ENCODE measurements at places on chromosomes 5 and 9.

- DNase-seq: no peak
Measured at GRCh38 chr5:68192679-68193060, 22.9 kb upstream of the PIK3R1 start.

DNA sequence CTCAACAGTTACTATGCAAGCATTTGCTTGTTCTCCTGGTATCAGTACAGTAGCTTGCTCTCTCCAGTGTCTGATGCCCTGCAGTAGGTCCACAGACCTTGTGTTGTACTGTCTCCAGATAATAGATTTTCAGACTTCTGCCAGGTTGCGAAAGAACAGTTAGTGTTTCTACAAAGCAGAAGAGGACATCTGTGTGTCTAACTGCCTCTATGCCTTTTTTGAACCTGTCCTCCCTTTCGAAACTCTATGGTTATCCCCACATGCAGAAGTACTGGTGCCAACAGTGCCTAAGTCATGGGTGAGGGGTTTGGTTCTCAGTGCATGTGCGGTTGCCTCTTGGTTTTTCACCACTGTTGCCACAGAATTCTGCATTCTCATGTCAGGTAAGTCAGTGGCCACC is 45.9 kb downstream of the KCNN2 start:
- DNase-seq: no peak

DNA sequence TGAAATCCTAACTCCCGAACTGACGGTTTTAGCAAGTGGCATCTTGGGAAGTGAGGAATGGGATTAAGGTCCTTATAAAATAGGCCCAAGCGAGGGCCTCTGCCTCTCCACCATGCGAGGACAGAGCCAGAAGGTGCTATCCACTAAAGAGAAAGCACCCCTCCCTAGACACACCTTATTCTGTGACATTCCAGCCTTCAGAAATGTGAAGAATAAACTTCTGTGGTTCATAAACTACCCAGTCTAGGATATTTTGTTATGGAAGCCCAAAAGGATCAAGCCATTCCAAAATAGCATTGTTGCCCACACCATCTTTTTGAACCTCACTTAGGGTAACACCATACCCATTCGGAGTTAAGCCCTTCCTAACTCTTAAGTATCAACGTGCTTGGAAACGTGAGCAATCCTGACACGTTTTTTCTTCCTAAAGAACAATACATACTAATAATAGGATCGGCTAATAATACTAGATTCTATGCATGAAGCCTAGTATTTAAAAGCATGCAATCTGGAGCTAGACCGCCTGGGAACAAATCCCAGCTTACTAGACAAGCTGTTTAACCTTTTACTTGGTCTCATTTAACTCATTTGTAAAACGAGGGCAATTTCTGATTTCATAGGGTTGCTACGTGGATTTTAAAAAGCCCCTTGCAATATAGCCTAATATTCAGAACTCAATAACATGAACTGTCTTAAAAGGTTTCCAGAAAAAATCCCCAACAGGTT is 1.1 kb upstream of the SMC2 start:
- DNase-seq: no peak

GRCh38 chr5:86880785-86881492 is 263.2 kb downstream of the COX7C start:
- DNase-seq: no peak

DNA sequence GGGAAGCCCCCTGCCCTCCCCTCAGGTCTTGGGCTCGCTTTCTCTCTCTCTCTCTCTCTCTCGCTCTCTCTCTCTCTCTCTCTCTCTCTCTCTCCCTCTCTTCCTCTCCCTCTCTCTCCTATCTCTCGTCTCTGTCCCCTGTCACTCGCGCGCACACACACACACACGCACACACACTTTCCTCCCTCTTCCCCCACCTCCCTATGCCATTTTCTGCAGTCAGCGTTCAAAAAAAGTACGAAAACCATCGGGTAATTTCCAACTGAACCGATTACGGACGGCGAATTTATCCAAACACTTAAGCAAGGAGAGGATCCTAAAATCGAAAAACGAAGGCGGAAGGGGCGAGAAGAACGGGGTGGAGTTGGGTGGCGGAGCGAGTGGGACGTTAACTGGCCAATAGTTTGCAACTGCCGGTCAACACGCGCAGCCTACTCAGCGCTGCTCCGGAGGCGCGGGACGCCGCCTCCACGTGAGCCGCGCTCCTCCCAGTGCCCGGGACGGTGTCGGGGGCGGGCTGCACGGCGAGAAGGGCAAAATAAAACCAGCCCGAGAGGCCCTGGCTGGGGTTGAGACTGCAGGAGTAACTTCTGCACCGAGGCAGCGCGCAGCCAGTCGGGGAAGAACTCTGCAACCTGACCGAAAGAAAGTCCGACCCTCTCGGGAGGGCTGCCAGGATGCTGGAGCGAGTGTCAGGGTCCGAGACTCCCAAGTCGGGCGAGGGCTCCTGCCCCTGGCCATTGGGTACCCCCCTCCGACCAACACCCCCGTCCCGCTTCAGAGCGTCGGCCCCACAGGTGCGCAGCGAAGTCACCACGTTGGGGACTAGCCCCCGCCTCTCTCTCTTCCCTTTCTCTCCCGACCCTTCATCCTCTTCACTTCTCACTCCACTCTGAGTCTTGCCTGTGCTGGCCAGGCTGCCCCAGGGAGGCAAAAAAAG is 24.9 kb upstream of the ELAVL2 start:
- DNase-seq: no peak

GRCh38 chr5:149320791-149321330 is 24.4 kb upstream of the GRPEL2 start:
- DNase-seq: no peak

DNA sequence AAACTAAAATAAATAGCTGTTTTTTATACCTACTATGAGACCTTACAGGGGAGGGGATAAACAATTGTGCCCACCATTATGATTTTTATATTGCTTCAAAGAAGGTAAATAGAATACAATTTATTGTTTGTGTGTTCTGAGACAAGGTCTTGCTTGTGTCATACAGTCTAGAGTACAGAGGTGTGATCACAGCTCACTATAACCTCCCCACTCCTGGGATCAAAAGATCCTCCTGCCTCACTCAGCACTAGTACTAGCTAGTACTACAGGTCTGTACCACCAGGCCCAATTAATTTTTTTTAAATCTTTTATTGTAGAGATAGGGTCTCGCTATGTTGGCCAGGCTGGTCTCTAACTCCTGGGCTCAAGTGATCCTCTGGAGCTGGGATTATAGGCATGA is 11.3 kb downstream of the TLE1 start:
- DNase-seq: no peak

DNA sequence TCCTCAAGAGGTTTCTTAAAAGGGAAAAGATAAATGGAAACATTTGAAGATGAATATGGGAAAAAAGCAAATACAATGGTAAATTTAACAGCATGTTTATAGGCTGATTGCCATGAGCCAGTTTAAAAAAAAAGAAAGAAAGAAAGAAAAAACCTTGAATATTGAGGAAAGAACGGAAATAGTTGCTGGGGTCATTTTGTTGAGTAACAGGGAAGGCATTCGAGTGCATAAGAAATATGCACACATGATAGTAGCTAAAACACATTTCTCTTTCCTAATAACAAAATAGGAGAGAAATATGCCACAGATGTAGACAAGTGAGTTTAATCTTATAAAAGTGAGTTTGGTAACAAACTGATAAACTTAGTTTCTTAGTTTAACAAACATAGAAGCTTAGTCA is 864.6 kb upstream of the ACO1 start:
- DNase-seq: no peak

GRCh38 chr5:169029661-169030274 is 271.2 kb downstream of the SLIT3 start:
- no peak for DNase-seq

DNA sequence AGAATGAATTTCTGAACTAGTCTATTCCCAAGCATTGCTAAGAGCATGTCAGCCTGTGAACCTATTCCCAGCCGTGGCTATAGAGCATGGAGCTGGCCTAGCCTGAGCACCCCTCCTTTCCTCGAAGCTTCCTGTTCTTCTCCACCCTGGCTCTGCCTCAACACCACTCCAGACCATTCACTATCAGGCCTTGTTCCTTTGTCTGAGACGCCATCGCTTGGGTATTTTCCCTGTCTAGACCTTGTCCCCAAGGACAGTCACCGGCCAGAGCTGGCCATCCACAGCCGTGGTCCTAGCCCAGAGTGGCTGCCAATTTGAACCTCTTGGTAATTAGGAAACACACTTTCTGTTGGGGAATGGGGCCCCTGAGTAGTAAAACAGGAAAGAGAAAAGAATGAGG is 105.8 kb downstream of the LIFR start:
- no peak for DNase-seq

GRCh38 chr9:135015096-135015495 is 72.4 kb upstream of the OLFM1 start:
- no peak for DNase-seq

- DNase-seq: no peak
Measured at GRCh38 chr5:97923496-97923895, 740.4 kb upstream of the RIOK2 start.

DNA sequence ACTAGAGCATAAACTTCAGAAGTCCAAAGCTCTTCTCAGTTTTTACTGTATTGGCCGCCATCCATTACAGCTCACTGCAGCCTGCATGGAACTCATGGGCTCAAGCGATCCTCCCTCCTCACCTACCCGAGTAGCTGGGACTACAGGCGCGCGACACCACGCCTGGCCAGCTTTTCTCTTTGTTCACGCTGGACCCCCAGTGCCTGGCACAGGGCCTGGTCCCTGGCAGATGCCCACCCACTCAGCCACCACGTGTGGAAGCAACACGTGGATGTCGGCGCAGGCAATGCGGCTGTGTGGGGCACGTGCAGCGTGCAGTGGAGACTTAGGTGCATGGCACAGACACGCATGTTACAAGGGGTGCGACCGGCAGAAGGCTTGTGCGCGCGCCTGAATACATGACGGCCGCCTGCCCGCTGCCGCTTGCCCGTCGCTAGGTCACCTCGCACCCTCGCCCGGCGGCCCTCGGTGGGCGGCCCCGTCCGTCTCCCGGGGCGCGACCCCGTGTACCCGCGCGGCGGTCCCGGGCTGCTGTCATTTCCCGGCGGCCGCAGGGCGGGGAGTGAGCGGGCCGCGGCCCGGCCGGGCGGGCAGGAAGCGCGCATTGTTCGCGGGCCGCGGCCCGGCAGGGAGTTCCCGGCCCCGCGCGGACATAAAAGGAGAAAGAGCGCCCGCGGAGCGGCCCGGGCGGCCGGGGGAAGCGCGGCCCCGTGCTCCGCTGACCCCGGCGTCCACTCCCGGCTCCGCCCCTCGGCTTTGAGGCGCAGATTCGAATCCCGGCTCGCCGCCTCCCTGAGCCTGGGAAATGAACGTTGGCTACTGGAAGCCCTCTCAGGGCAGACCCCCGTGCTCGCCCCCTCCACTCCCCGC is 24.1 kb upstream of the PTGS1 start:
- DNase-seq: no peak

DNA sequence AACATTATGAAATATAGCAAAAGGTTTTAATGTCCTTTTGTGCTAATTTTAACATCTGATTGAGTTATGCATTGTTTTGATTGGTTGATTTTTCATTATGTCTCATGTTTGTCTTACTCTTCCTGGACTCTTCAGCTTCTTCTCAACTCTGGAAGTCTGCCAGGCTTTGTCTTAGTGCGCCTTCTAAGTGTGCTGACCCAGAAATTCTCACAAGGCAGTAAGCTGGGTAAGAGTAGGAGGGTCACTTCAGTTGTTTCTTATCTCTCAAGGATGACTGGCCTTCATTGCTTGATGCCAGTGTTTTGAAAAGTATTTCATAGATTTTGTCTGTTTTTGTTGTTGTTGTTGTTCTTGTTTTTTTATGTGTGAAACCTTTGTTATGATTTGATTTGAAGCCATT is 59.2 kb downstream of the RIC1 start:
- DNase-seq: no peak

- DNase-seq: no peak
Measured at GRCh38 chr9:84212246-84212645, 128.3 kb downstream of the SLC28A3 start.

DNA sequence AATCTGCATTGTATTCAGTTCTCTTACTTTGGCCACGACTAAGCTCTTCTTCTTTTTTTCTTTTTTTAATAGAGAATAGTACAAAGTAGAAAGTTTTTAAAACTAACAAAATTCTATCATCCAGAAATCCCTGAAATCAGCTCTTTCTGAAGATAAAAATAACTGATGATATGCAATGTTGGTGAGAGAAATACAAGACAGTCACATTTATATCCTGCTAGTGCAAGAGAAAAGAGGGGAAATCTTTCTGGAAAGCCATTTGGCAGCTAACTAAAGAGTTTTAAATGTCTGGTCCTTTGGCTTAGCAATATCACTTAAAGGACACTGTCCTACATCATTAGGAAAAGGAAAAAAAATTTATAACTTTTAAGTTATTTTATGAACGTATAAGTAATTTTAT is 27.0 kb upstream of the FREM1 start:
- no peak for DNase-seq

DNA sequence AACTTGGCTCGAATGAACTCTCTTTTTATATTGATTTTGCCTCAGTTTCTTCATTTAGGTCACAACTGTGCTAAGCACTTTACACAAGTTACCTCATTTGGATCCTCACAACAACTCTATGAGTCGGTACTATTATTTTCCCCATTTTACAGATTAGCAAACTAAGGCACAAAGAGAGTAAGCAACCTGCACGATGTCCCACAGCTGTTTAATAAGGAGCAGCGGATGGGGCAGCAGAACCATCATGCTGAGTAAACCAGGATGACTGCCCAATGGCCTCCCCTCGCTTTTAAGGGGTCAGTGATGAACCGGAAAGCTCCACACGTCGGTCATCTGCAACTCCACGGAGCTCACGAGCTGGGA is 607 bp downstream of the PRELID2 start:
- no peak for DNase-seq

GRCh38 chr5:174139623-174140022 is 94.1 kb downstream of the NSG2 start:
- no peak for DNase-seq

GRCh38 chr9:4463824-4464223 is 26.4 kb upstream of the SLC1A1 start:
- no peak for DNase-seq

DNA sequence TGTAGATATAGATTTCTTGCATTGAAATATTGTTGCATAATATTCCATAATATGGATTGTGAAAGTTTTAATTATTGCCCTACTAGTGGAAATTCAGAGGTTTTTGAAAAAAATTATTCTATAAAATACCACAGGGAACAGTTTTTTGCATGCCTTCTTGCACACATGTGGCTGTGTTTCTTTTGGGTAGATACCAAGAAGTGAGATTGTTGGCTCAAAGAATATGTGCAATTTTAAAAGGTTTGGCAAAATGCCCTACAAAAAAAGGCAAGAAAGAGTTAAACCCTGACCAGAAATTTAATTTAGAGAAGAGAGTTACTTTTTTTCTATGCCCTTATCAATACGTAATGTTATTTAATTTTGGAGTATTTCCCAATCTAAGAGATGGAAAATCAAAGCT is 270.8 kb upstream of the DAPK1 start:
- DNase-seq: no peak

GRCh38 chr9:132014218-132014805 is 65.4 kb downstream of the MED27 start:
- no peak for DNase-seq

- DNase-seq: no peak
Measured at GRCh38 chr5:72326306-72326649, 6.1 kb downstream of the PTCD2 start.
